Activated T-cell treated with anti-CD3 and anti-CD28 coated beads, Interleukin-2, amount 50 U/mL, for 72 hours (primary cell): ENCODE measurements at places on chromosomes 16 and 17. TPM values are rescaled to one million over a fixed set of nuclear protein-coding genes. Genes with fewer than 3 reads are reported as not detected.

GRCh38 chr17:63675231-63675606, 24.7 kb downstream of the LIMD2 start:
- H3K4me3 ChIP-seq = no peak overlapping the region
- peaks cover 9% of the 10 kb centered on the region for H3K4me1 ChIP-seq
- H3K36me3 ChIP-seq = peaks cover 2% of the 10 kb centered on the region
- H3K27ac ChIP-seq = no peak overlapping the region
- no peak for DNase-seq

The FOXJ1 gene
- total RNA-seq = 1.5 TPM

- H3K4me3 ChIP-seq = no peak overlapping the region
- no peaks in the 10 kb centered on the region for H3K36me3 ChIP-seq
- H3K27ac ChIP-seq = no peak overlapping the region
- peaks cover 14% of the 10 kb centered on the region for H3K27me3 ChIP-seq
- H3K4me1 ChIP-seq = no peaks in the 10 kb centered on the region
- DNase-seq = no peak
Measured at GRCh38 chr17:41439375-41439774, 1.4 kb downstream of the KRT38 start.

- H3K36me3 ChIP-seq = no peaks in the 10 kb centered on the region
- no peaks in the 10 kb centered on the region for H3K27me3 ChIP-seq
- no peak overlapping the region for H3K27ac ChIP-seq
Measured at GRCh38 chr16:10003486-10003885, 178.7 kb downstream of the GRIN2A start.

GRCh38 chr16:49419006-49419405, 45.4 kb downstream of the C16orf78 start:
- H3K4me1 ChIP-seq = no peaks in the 10 kb centered on the region
- no peak overlapping the region for H3K4me3 ChIP-seq
- H3K27ac ChIP-seq = no peak overlapping the region
- no peaks in the 10 kb centered on the region for H3K36me3 ChIP-seq
